Coronary artery (tissue), 2 donors: ENCODE measurements at places on chromosomes 11 and 22.

GRCh38 chr22:50171319-50171964, 911 bp downstream of the PANX2 start:
- no peak for DNase-seq

DNA sequence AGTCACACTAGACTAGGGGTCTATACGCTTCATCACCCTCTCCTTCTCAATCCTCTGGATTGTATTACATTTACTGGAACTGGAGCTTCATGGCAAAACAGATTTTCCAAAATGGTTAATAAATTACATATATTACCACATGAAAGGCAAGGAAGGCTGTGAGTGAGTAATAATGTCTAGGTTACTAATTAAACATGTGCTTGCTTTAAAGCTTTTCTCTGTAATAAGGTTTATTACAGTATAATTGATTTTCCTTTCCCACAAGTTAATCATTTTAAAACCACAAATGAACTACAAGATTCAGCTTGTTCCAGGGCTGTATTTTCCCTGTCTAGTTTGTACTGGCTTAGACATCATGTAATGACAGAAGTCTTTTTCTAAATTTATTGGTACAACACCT, 25.6 kb downstream of the MMP13 start:
- DNase-seq: no peak

DNA sequence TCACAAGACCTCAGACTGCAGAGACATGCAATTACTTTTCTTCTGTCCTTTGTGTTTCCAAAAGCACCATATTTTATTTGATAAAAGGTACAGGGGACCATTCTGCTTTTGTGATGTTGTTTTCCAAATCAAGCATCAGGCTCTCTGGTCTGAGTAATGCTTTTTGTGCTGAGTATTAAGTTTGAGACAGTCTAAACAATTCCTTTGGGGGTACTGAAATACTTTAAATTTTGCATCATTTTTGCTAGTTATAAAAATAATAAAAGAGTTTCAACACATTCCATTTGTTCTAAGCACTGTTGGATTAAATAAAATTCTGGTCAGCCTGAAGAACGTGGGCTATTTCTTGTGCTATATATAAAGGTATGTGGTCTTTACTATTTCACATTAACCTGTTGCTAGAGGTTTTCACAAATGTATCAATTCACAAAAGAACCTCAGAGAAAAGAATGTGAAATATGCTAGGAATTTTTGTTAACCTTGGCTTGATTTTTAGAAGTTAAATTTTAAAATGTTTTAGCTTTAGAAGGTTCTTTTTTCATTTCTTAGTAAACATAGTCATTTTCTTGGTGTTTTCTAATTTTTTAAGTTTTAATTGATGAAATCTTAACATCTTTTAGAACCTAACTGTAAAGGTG, 61.6 kb downstream of the C22orf31 start:
- no peak for DNase-seq

DNA sequence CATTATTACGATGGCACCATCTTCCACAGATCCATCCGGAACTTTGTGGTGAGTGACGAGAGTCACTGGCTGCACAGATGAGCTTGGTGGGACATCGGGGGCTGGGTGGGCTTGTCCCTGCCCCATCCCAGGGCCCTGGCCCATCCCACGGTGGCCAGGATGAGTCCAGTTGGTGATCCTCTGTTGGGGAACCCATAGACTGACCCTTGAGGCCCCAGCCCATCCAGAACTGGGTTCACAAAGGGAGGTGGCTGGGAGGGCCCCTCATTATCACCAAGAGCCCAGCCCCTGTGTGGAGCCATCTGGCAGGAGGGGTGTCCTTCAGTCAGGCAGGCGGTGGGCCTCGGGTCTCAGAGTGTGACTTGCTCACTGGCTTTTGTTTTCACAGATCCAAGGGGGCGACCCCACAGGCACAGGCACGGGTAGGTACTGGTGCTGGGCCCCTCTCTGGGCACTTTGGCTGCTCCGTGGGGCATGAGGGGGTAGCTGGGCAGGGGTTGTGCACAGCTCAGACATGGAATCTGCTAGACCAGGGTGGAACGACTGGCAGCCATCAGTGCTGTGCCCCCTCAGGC, 22.0 kb downstream of the PPIL2 start:
- no peak for DNase-seq

DNA sequence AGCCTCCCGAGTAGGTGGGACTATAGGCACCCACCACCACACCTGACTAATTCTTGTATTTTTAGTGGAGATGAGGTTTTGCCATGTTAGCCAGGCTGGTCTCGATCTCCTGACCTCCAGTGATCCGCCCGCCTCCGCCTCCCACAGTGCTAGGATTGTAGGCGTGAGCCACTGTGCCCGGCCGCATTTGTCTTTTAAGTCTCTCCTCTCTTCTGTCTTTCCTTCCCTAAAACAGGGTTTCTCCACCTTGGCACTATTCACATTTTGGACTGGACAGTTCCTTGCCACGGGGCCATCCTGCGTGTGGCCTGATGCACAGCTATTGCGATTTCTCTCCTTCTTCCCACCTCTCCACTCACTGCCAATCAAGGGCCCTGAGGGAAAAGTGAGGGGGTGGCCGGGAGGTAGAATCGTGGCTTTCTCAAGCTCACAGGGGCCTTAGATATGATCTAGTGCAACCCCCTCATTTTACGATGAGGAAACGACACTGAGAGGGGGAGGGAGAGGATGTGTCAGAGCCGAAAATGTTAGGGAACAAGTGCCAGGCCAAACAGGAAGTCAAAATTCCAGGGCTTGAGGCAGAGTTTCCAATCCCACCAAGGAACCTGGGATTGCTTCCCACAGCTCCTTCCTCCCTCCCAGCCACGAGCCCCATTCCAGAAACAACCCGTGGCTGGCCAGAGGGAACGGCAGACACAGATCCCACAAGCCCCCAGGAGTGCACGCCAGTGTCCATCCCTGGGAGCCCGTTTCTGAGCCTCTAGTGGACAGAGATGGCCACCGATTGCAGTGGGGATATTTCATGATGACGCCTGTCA, 21.2 kb downstream of the SCGB1A1 start:
- DNase-seq: peak; percentile 82

DNA sequence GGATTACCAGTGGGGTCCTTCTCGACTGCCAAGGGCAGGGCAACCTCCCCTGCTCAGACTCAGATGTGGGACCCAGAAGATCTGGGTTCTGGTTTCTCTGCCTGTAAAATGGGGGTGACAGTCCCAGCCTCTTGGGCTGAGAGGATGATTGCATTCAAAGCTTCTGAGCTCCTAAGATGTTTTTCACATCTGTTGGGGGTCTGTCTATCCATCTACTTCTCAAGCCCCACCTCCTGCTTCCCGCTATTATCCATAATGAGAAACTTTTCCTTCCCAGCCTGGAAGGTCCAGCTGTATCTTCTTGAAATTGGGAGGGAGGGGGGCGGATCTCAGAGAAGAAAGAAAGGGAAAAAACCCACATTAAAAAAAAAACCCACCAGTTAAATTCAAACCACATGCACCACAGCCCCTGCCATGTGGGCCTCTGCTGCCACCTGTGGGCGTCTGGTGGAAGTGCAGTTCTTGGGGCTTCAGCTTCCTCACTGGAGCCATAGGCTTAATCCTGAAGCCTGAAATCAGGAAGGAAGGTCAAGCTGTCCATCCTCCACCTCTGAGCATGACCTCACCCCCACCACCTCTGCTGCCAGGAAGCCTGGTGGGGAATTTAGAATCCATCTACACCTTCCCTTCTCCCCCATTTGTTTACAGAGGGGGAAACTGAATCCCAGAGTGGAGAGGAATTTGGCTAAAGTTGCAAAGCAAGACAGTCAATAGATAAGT, 27.3 kb downstream of the ARHGEF17 start:
- DNase-seq: no peak

- DNase-seq: no peak
Measured at GRCh38 chr11:1780700-1781592, 17.2 kb upstream of the CTSD start.

GRCh38 chr11:134176284-134176683, 47.5 kb downstream of the NCAPD3 start:
- DNase-seq: no peak

- peak; percentile 66 for DNase-seq
Measured at GRCh38 chr22:24061124-24061684, 50.1 kb downstream of the CABIN1 start.

DNA sequence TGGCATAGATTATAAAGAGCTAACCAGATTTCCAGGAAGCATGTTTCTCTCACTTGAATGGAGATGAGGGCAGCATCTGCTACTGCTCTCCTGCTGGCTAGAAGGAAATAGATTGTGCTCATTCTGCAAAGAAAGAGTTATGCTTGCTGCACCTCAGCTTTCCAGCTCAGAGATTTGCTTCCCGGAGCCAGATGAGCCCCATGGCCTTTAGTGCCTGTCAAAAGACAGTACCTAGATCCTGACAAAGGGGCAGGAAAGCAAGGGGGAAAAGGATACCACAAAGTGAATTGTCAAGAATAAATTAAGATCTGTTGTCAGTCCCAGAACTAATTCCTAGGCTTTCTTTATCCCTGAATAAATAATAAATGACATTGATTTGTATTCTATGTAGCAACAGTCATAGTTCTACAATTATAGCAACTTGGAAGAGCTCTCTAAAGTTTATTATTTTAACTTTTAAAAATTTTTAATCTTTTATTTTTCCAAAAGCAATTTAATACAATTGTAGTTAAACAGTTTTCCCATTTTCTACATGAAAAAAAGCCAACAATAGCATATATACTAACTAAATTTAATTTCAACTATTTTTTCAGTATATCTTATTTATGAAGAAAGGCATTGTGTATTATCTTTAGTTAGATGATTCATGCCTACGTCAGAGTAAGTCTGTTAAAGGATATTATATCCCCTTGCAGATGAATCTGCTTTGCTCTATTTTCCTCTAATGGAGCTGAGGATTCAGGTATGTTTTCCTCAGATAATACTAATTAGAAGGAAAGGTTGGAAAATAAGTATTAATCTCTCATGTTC, 306.1 kb upstream of the DDI1 start:
- DNase-seq: no peak

GRCh38 chr11:64862987-64863390, 15.4 kb downstream of the EHD1 start:
- DNase-seq: no peak

- no peak for DNase-seq
Measured at GRCh38 chr11:113484223-113484622, 9.0 kb upstream of the DRD2 start.

DNA sequence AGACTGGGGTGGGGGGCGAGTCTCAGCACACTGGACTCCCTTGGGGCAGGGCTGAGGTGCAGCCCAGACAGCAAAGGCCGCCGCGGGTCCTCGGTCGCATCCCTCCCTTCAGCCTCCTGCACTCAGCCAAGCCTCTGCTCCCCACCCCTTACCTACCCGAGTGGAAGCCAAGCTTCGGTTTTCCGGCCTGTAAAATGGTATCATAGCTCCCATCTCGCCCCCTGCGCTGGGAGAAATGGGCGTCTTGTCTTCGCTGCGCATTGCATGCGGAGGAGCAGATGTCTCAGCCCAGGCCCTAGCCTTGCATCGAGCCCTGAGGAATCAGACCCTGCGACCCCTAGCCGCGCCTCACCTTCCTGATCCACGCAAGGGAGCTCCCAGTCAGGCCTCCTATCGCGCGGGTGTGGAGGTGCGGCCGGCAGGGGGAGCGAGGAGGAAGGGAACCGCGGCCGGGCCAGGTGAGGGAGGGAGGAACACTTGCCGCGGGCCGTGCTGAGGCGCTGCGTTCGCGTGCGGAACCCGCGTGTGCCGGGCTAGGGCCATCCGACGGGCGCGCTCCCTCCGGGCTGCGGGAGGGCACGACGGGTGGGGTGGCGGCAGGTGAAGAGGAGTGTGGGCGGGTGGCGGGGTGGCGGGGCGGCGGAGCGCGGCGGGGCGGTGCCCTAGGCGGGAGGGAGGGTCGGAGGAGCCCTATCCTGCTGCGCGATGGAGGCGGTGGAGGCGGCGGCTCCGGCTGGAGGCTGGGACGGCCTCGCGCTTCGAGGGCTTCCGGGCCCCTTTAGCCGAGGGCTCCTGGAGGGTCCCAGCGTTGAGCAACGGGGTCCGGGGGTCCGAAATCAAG, 4.1 kb upstream of the TBX1 start:
- no peak for DNase-seq

DNA sequence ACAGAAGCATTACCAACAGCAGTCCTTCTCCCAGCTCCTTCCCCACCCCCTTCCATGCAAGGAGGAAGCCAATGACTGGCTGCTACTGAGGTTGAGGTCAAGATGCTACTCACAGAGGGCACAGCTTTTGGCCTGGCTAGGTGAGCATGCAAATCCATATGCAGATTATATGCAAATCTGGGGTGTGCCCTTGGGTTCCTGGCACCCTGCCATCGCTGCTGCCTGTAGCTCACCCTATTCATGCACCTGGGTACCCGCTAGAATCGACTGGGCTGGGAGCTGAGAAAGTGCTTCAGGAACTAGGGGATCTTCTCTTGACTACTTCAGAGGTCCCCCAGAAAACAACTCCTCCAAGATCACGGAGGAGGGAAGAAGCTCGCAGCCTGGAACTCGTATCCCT, 4.0 kb downstream of the DSCAML1 start:
- no peak for DNase-seq

DNA sequence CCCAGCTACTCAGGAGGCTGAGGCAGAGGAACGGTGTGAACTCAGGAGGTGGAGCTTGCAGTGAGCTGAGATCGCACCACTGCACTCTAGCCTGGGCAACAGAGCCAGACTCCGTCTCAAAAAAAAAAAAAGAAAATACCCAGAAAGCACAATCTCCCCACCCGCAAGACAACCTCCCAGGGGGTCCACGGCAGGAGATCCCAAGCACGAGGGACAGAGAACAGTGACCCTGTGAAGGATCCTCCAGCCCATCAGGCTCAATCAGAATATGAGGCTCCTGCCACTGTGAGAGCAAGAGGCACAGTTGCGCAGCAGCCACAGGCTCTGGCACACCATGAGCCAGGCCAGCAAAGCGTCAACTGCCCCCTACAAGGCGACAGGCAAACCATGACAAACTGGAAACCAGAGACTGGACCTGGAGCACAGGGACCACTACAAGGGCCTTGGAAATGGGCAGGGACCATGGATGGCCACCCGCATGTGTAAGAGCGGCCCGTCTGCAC, 164.8 kb upstream of the GRK3 start:
- no peak for DNase-seq

DNA sequence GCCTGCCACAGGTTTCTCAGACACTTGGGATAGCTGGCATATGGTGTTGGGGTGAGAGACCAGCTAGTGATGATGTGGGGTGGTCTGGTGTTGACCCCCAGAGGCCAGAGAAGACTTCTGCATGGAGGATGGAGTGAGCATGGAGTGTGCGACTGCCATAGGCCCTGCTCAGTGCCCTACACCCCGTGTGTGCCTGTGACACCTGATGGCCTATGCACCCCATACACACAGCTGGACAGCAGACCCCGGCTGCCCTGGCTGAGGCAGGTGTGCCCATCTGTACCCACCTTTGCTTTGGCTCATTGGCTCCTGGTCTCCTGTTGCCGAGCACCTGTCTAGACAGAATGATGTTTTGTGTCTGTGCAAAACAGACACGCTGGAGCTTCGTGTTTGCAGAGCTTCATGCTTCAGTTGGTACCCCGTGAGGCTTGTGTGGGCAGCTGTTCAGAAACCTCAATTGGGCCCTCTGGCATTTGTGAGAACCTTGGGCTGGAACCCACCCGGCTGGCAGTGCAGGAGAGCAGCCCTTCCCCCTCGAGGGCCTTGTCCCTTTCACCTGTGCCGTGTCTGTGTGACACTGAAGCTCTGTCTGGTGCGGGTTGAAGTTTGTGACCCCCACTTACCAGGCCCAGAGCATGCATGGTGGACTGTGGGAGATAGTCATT, 27.6 kb downstream of the BCR start:
- no peak for DNase-seq
